ENCODE measurements at places on chromosomes 2 and 18.

- no peak for DNase-seq
These were observed 137.1 kb downstream of the ARHGAP28 start for GRCh38 chr18:6866552-6867085.

- no peak for DNase-seq
These were observed 39.1 kb downstream of the CDC42EP3 start for GRCh38 chr2:37632310-37632709.

DNA sequence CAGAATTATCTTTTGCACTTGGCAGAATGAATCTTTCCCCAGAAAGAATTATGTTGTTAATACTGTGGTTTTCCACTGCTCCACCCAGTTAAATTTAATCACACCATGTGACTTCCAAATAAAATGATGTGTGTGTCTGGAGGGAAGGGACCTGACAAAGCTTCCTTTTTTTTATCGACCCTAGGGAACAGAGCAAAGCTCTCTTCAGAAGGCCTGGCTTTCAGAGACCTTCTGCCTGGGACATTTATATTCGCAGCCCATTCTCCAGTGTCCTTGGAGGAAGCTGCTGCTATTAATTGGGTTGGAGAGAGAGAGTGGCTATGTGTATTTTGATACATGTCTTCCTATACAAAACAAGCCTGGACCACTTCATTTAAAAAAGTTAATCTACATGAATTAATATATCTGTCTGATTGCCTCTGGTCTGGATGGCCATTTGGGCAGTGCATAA, 233.7 kb downstream of the PRKCE start:
- DNase-seq, result no peak

- DNase-seq, result no peak
These were observed 535.5 kb downstream of the XIRP2 start for GRCh38 chr2:167423731-167424130.

GRCh38 chr2:32210767-32211408, 45.2 kb downstream of the SLC30A6 start:
- DNase-seq, result no peak

GRCh38 chr2:213306316-213306942, 22.2 kb downstream of the SPAG16 start:
- no peak for DNase-seq

GRCh38 chr2:128513116-128513960, 194.7 kb upstream of the HS6ST1 start:
- DNase-seq, result no peak

- no peak for DNase-seq
These were observed 106.7 kb downstream of the MEIS1 start for GRCh38 chr2:66541646-66542045.

Measured in germinal center (tissue), 1 donor.